BJ (cell line): ENCODE measurements at places on chromosomes 5 and 9.

DNA sequence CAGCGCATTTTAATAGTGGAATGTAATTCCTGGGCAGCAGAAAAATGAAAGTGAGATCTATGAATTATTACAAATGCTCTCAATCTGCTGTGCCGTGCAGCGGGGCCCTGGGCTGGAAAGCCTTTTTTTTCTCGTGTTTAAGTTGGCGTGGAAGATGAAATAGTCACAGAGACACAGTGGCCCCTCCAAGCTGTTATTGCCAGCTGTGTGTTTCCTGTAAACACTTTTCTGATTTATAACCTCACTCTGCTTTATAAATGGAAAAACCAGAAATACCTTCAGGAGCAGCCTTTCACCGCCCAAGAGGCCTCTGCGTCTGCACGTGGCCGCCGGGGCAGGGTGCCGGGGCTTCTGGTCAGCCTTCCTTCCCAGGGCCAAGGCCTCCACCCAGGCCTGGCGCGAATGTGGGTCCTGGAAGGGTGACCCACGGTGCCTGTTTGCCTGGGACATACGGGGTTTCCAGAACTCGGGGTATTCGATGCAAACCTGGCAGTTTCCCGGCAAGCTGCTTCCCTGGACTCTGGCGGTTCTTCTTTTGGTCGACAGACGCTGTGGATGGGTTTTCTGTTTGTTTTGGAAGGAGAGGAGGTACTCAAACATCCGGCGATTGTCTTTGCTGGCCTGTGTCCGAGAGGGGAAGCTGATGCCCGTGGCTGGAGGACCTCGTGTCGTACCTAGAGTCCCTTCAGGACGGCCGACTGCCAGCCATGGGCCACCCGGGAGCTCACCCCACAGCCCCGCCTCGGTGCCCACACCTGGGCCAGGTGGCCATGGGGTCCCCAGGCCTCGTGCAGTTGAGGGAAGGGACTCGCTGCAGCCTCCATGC lies 256.7 kb downstream of the PARP8 start:
- no peak for DNase-seq

- DNase-seq = no peak
These were observed 1.6 kb upstream of the ST6GALNAC4 start for GRCh38 chr9:127918183-127919107.

DNA sequence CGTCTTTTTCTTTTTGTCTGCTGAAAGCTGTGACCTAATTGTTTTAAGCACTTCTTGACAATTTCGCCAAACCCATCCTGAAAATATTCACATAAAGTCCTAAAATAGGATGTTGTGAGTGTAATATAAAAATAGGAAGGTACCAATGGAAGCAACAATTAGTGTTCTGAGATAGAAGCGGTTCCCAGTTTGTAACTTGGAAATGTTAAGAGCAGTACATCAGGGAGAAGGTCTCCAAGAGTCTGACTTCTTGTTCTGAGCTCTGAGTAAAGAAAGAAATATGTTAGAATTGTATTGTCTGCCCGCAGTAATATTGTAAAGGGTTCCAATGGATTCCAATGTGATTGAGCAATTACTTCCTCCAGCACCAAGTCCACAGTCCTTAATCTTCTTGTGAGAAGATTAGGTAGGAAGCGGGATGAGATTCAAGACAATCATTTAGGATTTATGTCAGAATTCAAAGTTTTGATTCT lies 3.9 kb downstream of the VCAN start:
- DNase-seq = peak; percentile 86

DNA sequence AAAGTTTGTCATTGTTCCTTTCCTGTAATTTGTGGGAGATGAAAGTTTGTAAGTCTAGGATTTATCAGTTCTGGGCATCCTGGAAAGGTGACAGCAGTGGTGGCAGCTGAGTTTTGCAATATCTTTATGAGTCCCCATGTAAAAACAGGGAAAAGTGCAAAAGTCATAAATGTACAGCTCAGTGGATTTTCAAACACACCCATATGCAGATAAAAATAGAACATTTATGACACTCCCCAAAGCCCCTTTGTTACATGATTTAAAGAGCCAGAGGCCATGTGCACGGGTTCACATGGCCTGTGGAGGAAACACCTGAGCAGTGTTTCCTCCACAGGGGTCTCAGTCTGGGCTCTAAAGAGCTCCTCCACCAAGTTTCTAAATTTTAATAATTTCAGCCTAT lies 6.3 kb downstream of the TMEM38B start:
- no peak for DNase-seq

DNA sequence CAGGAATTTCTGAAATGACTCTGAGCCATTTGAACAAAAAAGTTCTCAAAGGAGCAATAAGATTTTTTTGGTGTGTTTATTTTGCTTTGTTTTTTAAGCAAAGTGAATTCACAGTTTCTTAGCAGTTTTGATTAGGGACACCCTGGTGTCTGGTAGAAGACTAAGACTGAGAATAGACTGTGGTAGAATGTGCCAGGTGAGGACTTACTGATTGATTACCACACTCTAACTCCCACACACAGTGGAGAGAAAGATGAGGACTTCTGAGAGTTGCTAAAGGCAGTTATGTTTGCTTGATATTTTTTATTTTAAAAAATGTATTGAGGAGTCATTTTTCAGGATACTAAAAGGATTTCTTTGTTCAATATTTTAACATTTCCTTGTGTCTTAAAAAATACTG lies 175.1 kb downstream of the CD180 start:
- DNase-seq = no peak

DNA sequence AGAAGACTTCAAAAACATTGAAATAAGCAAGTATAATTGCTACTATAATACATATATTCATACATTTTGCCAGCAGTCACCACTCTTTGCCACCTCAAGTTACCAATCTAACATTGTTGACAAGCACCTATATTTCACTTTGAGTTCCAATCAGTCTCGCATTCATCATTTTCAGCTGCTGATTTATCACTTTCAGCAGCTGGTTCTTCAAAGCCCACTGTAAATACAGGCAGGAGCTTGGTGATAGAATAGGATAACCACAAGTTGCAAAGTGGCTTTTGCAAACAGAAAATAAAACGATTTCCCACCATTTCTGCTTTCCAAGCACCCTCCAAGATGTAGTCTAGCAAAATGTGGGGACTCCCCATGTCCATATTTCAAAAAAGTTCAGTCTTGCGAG lies 114.2 kb upstream of the ITGA1 start:
- DNase-seq = no peak

DNA sequence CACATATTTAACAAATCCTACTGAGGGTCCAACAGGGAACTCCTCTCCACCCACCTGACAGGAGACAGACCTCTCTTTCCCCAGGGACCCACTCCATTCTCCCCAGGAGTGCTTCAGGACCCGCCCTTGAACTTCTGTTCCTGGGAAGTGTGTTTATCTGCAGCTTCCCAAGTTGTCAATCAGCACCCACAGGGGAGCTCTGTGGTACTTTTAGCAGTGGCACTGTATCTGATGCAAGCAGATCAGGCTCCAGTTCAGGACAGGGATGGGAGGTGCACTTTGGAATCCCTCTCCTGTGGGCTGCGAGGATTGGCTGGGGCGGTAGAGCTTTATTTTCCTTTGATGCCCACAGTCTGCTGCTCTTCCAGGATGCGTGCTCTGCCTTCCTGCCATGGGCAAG lies 8.7 kb downstream of the GALNT10 start:
- DNase-seq = no peak

DNA sequence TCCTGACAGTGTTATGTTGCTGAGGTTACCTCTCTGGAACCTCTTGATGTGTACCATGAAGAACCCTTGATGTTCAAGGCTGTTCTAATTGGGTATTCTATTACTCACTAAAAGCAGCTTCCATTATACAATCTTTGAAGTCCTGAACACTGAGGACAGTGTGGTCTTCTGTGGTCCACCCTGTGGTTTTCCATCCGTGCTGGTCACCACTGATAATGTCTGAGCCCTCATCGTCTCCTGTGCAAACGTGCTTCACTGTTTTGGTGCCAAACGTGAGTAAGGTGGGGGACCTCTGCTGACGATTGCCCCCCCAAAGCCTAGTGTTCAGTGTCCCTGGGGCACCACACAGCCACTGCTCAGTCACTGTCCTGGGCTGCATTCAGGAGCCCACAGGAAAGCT lies 259.7 kb upstream of the ANKRD55 start:
- DNase-seq = no peak
